Transverse colon (tissue), 4 donors: ENCODE measurements at places on chromosomes 16 and 17. TPM values are rescaled to one million over a fixed set of nuclear protein-coding genes. Genes with fewer than 3 reads are reported as not detected.

- no peaks in the 10 kb centered on the region for H3K4me1 ChIP-seq
- H3K36me3 ChIP-seq, result no peaks in the 10 kb centered on the region
- no peak for DNase-seq
- H3K27me3 ChIP-seq, result no peaks in the 10 kb centered on the region
- H3K27ac ChIP-seq, result no peak overlapping the region
- H3K4me3 ChIP-seq, result no peak overlapping the region
Observed at GRCh38 chr17:9948928-9949327, 43.9 kb upstream of the RCVRN start.

DNA sequence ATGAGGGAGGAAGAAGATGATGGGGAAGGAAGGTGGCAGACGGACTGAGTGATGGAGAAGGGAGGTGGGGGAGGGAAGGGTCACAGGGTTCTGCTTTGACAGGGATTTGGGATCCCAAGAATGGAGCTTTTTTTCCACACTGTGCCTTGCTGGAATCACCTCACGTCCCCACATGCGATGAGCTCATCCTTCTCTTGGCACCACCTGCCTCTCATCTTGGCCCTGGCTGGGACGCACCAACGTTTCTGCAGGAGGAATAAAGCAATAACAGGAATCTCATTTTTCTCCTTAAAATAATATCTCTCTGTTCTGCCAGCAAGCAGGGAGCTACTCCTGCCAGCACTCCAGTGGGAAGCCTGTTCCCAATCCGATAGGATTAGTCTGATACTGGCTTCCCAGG lies 47.8 kb downstream of the MEOX1 start:
- H3K4me1 ChIP-seq, result peaks cover 4% of the 10 kb centered on the region
- H3K4me3 ChIP-seq, result no peak overlapping the region
- H3K27me3 ChIP-seq, result no peaks in the 10 kb centered on the region
- DNase-seq, result no peak
- H3K36me3 ChIP-seq, result no peaks in the 10 kb centered on the region

- no peak overlapping the region for H3K27ac ChIP-seq
- H3K36me3 ChIP-seq, result no peaks in the 10 kb centered on the region
- no peaks in the 10 kb centered on the region for H3K4me1 ChIP-seq
- H3K4me3 ChIP-seq, result no peak overlapping the region
Observed at GRCh38 chr16:9407206-9407758, 315.8 kb downstream of the HAPSTR1 start.

BLMH gene
- 22.4 TPM for total RNA-seq

- DNase-seq, result no peak
- H3K36me3 ChIP-seq, result no peaks in the 10 kb centered on the region
- no peak overlapping the region for H3K4me3 ChIP-seq
- H3K4me1 ChIP-seq, result peaks cover 43% of the 10 kb centered on the region
- no peaks in the 10 kb centered on the region for H3K27me3 ChIP-seq
- peak overlapping the region; percentile 79 for H3K27ac ChIP-seq
Observed at GRCh38 chr17:59296190-59296589, 35.3 kb upstream of the YPEL2 start.
